ENCODE measurements at places on chromosomes 11 and 22.

DNA sequence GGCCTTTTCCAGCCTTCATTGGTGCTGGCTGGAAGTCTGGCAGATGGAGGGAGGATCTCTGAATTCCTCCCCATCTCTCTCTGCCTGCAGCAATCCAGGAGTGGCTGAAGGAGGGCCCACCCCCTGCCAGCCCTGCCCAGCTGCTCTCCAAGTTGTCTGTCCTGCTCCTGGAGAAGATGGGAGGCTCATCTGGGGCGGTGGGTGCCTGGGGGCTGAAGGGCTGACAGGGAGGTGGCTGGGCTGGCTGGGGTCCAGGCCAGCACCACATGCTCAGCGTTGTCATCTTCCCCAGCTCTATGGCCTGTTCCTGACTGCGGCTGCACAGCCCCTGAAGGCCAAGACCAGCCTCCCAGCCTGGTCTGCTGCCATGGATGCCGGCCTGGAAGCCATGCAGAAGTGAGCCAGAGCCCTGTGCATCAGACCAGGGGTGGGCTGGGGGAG, 12.2 kb downstream of the TKFC start:
- DNase-seq: no peak

DNA sequence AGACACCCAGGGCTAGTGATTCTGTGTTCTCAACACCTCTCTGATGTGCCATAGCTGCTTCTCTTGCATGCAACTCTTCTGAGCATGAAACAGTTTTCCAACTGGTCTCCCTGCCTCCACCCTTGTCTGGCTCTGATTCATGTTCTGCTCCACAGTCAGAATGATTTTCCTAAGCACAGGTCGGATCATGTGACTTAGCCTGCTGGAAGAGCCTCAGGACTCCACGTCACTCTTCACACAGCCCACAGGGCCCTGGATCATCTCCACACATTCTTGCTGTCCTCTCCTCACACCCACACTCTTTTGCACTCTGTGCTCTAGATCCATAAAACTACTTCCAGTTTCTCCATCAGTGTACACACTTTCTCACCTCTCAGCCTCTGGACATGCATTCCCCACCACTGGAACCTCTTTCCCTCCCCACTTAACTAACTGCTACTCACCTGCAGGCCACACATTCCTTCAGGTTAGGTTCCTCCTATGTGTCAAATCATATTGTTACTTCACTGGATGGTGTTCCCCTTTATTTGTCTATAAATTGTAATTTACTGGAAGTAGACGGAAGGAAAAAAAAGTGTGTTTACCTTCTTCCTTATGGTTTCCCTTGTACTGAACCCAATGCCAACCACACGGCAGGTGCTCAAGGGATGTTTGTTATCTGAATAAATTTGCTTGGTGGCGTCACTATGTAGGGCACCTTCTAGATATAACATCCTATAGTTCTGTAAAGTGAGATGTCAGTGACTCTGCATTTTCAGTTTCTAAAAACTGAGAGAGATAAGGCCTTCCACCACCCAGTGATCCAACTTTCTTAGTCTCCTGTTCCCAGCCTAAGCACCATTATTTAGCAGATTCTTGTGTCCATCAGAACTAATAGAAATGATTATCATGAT, 133.7 kb downstream of the ETS1 start:
- no peak for DNase-seq

- DNase-seq: no peak
These were observed 14.2 kb downstream of the DDX10 start for GRCh38 chr11:108679045-108679444.

DNA sequence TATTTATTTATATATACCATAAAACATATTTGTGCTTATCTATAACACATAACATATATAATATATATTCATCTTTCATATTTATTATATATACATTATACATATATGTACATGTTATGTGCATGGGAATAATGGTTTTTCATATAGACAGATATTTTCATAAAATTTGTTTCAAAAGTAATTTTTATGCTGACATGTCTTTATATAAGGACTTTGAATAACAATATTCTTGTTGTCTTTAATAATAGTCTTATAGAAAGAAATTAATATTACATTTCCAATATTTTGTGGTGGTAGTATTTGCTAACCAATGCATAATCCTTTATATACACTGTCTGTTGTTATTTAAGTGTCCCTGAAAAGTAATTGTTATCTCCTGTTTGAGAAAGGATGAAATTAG, 49.6 kb downstream of the GRM5 start:
- DNase-seq: no peak

DNA sequence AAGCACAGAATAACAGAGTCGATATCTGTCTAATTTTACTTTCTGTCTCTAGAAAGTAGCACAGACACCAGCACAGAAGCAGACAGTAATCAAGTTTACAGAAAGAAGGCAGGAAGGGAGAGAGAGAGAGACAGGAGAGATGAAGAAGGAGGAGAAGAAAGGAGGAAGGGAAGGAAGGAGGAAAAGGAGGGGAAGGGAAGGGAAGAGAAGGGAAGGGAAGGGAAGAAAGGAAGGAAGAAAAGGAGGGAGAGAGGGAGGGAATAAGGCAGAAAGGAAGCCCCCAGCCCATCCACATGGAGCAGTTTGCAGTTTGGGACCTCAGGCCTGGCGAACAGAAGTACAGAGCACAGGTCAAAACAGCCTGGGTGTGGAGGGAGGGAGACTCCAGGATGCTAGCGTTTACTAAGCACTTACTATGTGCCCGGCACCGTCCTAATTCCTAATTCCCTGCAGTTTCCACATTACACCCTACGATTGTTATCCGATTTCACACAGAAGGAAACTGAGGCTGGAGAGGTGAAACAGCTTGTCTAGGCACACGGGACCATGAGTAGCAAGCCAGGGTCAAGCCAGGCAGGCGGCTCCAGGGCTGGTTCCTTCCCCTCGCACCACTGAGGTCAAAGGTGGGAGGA, 46.0 kb upstream of the WNT7B start:
- DNase-seq: no peak

DNA sequence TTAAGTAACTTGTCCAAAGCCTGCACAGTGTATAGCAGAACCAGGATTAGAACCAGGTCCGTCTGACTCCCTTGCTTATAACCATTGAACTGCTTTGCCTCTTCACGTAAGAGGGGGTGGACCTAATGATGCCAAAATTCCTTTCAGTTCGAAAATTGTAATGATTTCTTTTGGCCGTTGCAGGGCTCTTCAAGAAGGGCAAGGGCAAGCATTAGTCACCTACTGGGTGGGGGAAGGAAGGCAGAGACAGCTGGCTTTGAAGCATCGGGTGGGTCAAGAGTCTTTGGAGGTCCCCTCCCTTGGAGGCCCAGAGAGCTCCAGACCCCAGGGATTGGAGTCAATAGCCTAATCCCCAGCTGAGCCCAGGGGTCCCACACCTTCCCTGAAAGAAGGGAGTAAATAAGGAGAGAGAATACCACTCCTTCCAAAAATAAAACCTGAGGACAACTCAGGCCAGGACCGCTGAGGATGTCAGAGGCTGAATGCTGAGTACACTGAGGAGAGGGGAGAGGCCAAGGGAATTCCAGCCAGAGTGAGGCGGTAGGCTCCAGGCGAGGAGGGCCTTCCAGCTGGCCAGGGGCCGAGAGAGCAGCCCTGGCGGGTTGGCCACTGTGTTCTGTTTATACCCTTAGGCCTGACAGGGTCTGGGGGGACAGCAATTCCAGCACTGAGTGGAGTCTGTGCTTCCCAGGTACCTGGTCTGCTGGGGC, 14.1 kb downstream of the CREB3L1 start:
- DNase-seq: no peak

- no peak for DNase-seq
These were observed 65.7 kb upstream of the DDI1 start for GRCh38 chr11:103970701-103971249.

DNA sequence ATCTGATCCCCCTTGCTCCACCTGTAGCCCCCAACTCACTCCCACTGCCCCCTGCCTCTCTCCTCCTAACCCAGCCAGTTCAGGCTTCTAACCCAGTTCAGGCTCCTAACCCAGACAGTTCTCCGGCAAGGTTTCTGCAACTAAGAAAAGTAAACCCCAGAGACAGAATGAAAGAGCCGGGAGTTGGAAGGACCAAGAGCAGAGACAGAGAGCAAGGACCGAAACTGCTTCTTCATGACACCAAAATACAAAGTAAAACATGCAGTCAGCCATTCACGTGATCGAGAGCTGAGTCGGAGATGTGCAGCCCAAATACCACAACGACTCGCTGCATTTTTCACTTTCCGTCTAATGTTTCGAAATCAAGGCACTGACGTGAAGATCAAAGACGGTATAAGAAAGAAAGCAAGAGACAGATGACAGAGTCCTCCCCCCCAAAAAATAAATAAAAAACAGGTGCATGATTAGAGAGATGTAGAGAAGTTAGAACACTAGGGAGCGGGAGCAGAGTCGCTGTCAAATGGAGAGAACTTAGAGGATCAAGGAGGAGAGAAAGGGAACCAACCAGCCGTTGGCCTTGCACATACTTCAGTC, 884 bp downstream of the IL10RA start:
- DNase-seq: no peak

- no peak for DNase-seq
These were observed 832 bp upstream of the NAP1L4 start for GRCh38 chr11:2992997-2993325.

DNA sequence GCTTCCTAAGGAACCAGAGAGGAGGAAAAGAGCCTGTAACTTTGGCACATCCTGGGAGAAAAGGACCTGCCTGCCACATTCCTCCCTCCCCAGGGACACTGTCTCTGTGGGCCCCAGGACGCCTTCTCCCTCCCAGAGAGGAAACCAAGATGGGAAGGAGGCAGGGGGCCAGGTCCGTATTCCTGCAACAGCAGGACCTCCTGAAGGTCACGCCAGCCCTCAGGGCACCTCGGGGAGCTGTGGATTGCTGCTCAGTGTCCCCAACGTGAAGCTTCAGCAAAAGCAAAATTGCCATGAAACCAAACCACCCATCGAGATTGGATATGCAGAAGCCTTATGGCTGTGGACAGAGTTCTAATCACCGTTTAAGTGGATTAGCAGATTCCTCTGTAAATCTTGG, 86.7 kb downstream of the ARHGAP8 start:
- DNase-seq: no peak

- DNase-seq: no peak
These were observed 33.4 kb upstream of the SORL1 start for GRCh38 chr11:121418625-121419114.

- no peak for DNase-seq
These were observed 769.6 kb downstream of the NTM start for GRCh38 chr11:132140056-132140455.

- DNase-seq: peak; percentile 16
These were observed 404.1 kb downstream of the TBC1D22A start for GRCh38 chr22:47166446-47167016.

- DNase-seq: peak; percentile 34
These were observed 46.4 kb downstream of the PPP6R3 start for GRCh38 chr11:68506908-68507307.

DNA sequence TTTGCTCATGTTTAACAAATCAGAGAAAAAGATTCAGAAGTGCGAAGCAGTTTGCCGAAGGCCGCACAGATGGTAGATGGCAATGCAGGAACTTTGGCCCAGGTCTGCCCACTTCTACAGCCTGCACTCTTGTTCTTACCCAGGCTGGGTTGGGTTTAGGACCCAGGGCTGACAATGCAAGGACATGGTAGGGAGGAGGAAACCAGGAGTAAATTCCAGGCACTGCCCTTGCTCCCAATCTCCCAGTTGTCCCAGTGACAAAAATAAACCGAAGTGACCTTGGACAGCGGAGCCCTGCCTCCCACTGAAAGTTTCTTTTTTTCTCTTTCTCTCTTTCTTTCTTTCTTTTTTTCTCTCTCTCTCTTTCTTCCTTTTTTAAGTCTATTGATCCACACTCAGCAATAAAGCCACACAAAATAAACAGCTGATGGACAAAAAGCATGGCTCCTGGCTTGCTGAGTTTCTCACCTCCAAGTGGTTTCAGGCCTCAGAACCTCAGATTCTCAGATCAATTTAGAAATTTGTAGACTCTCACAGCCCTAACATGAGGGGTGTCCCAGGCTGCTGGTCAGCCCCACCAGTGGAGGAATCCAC, 33.5 kb upstream of the FCHSD2 start:
- no peak for DNase-seq

- no peak for DNase-seq
These were observed 35.3 kb upstream of the SEPTIN5 start for GRCh38 chr22:19678949-19679521.

GRCh38 chr11:64152841-64153691, 12.8 kb downstream of the MACROD1 start:
- peak; percentile 13 for DNase-seq

DNA sequence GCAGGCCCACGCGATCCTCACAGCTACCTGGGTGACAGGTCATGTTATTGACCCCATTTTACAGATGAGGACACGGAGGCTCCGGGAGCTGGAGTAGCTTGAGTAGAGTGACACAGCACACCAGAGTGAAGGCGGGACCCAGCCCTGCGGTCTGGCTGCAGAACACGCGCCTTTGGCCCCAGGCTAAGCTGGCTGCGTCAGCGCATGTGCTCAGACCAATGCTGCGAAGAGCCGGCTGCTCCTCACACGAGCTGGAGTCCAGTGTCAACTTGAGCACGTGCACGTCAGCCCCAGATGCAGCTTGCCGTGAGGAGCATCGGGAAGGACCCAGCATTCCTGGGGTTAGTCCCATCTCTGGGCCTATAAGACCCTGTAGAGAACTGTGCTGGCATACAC, 49.9 kb downstream of the SCUBE1 start:
- no peak for DNase-seq

DNA sequence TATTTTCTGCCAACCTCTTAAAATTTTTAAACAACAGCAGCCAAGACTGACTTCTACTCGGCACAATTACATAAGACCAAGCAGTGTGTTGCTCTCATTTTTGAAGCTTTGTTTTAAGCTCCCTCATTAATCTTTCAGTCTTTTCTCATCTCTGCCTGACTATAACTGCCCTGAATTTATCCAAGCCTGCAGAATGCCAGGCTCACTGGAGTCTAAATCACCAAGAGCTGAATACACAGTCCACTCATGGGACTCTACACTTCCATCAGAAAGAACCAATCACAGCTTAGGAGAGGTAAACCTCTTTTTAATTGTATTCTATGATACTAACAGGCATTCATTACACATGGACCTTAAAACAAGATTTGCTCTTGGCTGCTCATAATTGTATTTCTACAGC, 178.7 kb downstream of the CADM1 start:
- peak; percentile 72 for DNase-seq

- no peak for DNase-seq
These were observed 39.3 kb upstream of the MYO18B start for GRCh38 chr22:25702571-25703167.

DNA sequence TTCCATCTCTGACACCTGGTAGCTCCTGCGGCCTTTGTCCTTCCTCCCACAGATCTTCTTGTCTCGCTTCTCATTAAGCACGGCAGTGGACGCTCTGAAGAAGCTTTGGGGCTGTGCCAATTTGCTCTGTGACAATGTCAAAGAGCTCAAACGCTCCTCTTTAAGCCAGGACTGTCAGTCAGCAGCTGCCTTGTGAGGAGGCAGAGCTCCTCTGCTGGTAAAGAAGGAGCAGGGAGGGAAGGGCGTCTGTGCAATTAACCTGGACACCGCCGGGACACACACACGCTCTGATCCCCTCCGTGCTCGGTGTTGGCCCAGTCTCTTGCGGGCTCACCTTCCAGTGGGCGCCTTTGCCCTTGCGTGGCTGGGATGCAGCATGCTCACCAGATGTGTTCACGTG, 373.9 kb downstream of the BRD1 start:
- DNase-seq: no peak
